ENCODE measurements at places on chromosomes 4 and X.

DNA sequence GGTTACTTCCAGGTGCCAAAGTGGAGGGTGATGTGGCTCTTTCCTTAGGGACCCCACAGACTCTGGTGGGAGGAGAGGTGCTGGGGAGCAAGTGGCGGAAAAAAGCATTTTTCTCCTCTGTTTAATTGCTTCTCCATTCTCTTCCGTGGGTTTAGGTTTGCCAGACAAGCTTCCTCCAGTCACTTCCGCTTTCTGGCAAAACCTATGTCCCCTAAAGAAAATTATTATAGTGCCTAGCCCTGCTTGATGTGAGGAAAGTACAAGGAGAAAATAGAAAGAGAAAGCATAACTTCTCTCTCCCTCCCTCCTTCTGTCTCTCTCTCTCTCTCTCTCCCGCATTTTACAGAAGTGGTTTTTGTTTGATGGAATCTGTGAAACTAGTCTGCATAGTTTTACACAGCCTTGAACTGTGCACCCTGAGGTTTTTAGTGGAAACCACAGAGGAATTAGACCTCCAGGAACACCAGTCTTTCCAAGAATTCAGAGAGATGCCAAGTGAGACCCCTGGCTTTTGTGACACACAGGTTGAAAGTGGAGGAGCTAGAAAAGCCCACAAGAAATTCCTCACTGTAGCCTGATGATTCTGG lies 231.1 kb upstream of the ANXA3 start:
- no peak for DNase-seq

DNA sequence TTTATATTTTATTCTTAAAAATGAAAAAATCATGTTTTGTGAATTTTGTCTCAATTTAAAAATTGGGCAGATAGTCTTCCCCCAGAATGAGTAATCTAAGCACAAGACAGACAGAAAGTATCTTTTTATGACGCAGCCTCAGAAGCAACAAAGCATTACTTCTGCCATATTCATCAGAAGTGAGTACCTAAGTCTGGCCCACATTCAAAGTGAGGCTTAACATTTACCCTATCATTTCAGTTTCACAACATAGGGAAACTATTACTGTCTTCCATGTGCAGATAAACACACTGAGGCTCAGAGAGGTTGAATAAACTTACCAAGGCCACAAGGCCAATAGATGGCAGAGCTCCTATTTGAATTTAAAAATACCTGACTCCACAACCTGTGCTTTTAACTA lies 4.4 kb upstream of the PRDX4 start:
- DNase-seq = no peak

DNA sequence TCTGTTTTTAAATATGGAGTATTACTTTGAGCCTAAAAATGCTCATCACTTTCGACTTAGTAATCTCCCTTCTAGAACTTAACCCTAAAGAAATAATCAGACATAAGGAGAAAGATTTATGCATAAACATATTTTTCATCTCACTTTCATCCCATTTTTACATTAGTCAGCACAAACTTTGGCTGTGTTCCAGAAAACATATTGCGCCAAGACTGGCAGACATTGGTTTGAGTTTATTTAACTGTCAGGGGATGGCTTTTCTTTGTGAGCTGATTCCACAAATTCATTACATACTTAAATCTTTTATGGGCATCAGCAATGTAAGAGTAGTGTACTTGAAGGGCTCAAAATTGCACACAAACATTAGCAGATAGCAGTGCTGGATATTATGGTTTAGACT lies 23.7 kb downstream of the MAOA start:
- DNase-seq = no peak

GRCh38 chr4:38189445-38189844 lies 229.2 kb downstream of the PTTG2 start:
- DNase-seq = no peak

DNA sequence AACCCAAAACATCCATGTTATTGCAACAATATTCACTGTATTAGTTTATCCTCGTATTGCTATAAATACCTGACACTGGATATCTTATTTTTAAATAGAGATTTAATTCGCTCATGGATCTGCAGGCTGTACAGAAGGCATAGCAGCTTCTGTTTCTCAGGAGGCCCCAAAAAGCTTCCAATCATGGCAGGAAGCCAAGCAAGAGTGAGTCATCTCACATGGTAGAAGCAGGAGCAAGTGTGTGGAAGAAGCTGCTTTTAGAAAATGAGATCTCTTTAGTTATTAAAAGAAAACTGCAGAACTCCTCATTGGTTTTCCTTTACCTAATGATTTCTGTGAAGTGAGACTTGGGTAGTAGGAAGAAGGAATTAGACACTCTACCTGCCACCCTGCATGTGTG lies 16.4 kb downstream of the ZNF732 start:
- DNase-seq = no peak

DNA sequence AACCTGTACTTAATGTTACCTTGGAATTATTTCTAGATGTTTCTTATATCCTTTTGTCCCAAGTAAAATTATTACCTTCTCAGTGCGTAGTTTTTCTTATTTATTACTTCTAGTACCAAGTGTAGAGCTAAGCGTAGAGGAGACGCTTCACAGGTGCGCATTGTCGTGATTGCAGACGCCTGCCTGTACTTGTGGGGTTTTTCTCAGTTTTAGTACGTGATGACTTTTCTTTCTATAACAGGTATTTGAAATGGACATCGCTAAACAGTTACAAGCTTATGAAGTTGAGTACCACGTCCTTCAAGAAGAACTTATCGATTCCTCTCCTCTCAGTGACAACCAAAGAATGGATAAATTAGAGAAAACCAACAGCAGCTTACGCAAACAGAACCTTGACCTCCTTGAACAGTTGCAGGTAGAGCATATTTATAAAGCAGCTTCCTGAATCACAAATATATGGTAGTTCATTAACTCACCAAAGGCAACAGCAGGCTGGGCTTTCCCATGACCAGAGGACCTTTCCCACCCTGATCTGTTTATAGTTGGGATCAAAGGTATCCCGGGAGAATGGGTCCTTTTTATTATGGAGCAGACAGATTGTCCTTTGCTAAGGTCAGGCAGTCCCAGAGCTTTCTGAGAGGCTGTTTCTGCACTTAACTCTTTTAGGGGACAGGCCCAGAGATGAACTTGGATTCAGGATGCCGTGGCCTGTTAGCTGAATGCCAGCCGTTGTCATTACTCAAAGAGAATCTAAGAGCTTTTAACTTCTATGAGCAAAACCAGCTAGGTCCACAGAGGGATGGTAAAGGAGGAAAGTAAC lies 172.9 kb downstream of the PTTG2 start:
- no peak for DNase-seq

DNA sequence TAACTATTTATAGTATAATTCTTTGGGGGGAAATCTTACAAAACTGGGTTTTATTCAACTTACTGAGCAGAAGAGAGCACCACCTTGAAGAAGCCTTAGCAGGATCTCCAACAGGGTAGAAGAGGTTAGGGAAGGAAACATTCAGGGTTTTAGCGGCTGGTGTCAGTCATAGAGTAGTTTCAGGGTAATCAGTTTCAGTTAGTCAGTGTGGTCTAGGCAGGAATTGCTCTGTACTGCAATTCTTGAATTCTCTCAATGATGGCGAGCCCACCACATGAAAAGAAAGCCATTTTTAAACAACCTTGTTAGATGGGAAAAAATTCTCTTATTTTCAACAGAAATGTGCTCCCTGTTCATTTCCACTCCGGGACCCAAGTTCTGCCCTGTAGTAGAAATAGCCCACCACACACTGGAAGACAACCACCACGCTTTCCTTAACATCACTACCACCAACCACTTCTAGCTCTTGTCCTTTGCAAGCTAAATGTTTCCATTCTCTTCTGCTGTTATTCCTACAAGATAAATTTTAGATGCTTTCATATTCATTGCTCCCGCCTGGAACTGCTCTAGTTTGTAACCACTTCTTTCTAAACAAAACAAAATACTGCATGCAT lies 25.9 kb downstream of the COL25A1 start:
- no peak for DNase-seq

DNA sequence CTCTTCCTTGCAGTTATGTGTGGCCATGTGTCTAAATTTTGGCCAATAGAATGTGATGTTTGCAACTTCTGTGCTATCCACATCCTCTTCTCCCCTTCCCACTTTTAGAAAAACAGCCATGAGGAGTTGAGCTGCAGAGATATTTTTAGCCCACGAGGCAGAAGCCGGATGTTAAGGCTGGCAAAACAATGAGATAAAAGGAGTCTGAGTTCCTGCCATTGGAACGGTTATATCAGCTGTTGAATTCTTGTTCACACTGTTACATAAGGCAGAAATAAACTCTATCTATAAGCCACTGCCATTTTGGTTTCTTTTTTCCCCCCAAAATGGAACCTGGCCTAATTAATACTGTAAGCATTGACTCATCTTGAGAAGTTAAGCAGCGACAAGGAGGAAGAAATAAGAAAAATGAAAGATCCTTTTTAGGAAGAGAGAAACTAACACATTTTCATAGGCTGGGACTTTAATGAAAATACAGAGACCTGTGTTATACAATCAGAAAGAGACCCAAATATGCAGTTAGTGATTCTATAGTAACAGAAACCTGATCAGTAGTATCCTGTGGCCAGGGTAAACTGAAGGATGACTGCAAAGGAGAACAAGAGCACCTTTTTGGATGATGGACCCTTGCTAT lies 200.5 kb downstream of the INPP4B start:
- no peak for DNase-seq

DNA sequence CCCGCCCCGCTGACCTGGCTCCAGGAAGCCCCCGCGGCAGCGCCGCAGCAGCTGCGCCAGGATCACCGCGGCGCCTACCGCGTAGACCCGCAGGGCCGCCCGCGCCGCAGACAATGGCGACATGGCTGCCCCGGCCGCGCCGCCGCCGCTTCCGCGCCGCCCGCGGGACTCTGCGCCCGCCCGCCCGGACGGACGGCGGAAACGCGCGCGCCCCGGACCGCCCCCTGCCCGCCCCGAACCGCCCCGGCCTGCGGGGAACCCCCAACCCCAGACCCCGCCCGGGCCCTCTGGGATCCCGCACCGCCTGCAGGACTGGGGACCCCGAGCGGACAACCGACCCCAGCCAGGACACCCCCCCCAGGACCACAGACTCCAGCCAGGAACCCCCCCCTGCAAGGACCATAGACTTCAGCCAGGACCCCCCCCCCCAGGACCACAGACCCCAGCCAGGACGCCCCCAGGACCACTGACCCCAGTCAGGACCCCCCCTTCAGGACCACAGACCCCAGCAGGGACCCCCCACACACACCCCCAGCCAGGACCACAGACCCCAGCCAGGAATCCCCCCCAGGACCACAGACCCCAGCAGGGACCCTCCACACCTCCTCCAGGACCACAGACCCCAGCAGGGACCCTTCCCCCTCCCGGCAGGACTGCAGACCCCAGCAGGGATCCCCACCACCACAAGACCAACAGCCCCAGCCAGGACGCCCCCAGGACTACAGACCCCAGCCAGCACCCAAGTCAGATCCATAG lies at the start of the genes DHRSX and ZBED1:
DHRSX (minus strand) TSS at position 174 of the 756 bp plus-strand sequence; CDS start at position 123, 51 bp downstream.
ZBED1 (minus strand) TSS at position 174 of the 756 bp plus-strand sequence. CDS start 10,257 bp downstream, outside the sequence.
- DNase-seq = peak; percentile 60

DNA sequence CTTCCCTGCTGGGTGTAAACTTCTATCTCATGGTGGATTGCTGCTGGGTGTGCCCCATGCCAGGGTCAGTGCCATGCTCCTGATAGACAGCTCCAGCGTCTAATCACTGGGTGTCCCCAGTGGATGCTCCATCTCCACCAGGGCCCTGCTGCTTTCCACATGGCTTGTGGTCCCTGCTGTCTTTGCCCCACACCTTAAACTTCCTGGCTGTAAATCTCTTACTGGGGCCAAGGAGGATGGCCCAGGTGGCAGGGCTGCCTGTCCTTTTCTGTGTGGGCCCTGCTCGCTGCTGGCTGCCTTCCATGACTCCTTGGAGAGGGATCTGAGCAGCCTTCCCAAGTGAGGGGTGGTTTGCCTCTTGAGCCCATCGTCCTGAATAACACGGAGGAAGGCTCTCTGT lies 51.8 kb downstream of the RGS12 start:
- DNase-seq = no peak

DNA sequence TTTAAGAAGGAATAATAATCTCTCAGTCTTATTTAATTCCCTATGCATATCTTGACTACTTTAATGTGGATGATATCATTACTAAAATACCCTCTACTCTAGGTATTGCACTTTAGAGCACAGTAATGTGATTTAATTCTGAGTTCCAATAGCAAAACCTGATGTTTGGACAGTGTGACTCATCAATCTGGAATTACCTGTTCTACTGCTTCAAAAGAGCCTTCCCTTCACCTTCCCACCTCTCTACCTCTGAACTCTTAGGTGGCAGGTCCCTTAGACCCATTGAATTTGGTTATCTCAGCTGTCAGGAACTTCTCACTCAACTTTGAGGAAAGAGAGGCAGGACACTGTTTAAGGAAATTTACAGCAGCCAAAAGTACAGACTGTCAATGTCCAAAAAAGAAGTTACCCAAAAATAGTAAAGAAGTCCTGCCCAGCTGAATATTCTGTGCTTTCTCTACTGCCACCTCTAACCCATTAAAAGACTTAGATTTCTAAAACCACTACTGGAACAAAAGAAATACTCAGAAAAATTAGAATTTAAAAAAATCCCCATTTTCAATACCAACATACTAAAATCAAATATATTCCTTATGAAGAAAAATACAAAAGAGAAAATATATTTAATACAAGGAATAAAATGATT lies 123.1 kb upstream of the GPM6A start:
- DNase-seq = no peak

- no peak for DNase-seq
These were observed 356.9 kb downstream of the RAB28 start for GRCh38 chr4:13126976-13127910.

- no peak for DNase-seq
These were observed 585.7 kb upstream of the PABPC4L start for GRCh38 chr4:134787315-134787714.

DNA sequence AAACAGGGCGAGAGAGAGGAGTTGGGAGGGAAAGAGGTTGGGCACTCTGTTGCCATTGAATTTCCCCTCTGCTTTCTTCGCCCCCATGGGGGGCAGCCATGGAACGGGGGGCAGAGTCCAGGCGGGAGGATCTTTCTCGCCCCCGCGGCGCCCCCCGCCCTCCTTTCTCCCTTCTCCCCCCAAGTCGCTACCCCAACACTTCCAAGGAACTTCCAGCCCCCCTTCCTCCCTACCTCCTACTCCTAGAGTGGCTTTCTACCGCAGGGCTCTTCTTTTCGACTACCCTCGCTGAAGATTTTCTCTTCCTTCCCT lies 594 bp upstream of the STAG2 start:
- DNase-seq = no peak

DNA sequence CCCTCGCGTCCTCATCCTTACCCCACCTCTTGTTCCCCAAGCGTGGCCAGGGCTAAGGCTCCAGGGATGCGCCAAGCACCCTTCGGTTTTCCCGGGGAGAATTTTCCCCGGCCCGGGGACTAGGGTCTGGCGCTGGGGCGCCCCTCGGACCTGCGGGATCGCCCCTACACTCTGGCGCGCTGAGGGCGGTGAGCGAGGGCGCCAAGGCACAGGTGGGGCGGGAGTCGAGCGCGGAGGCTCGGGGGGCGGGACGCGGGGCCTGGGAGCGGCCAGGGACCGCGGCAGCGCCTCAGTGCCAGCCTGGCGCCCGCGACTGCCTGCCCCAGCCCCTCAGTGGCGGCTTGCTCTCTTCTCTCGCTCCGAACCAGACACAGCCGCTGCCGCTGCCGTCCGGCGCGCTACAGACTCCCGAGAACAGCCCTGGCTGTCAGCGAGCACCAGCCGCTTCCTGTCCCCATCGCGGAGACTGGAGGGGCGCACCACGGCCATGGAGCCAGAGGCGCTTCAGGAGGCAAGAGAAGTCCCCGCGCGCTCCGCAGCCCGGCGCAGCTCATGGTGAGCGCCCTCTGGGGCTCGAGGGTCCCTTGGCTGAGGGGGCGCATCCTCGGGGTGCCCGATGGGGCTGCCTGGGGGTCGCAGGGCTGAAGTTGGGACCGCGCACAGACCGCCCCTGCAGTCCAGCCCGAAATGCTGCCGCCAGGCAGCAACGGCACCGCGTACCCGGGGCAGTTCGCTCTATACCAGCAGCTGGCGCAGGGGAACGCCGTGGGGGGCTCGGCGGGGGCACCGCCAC lies at the start of gene DRD5:
DRD5 (plus strand) TSS at position 292 of the 793 bp plus-strand sequence; CDS start at position 688, 396 bp downstream.
- no peak for DNase-seq

- DNase-seq = no peak
These were observed 307.9 kb upstream of the F9 start for GRCh38 chrX:139222511-139223200.
